ENCODE measurements at places on chromosomes 13 and 19. TPM values are rescaled to one million over a fixed set of nuclear protein-coding genes. Genes with fewer than 3 reads are reported as not detected.

GRCh38 chr13:31022928-31023530, 90.6 kb downstream of the TEX26 start:
- no peak for DNase-seq

- DNase-seq, result no peak
Observed at GRCh38 chr13:31427151-31428100, 227.7 kb downstream of the B3GLCT start.

Gene KLK2
- polyA plus RNA-seq, result not detected

Gene ERICH4
- polyA plus RNA-seq, result not detected

Gene IFI30
- polyA plus RNA-seq, result not detected
